Activated T-helper 1 cell treated with Interleukin-2 at 50 U/mL for 16 hours (primary cell): ENCODE measurements at places on chromosomes 2 and 18.

DNA sequence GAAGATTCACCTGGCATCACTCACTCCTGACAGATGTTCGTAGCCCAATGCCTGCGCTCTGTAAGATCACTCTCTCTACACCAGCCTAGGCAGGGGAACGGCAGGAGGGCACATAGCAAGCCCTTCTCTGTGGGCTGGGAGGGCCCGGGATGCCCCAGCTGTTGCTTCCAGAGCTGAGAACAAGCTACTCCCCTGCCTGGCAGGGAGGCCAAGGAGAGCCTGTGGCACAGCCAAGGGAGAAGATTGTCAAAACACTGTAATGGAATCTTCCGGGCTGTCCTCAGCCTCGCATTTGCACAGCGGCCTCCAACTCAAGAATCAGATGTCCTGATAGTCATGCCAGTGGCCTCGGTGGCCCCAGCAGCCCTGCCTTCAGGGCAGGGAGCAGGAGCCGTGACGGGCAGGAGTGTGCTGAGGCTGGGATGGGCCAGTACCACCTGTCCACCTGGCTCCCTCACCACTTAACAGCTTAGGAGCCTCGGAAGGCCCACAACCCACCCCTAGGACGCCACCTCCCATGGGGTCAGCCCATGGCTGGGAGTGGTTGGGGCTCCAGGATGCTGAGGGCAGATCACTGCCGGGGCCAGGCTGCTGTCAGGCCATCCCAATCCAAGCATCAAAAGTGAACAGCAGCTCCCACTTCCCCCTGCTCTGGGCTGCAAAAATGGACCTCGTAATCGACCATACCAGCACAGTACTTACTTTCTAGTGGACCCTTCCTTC is 21.9 kb upstream of the SLC35F6 start:
- no peak for DNase-seq

GRCh38 chr2:128313091-128313836 is 5.4 kb downstream of the HS6ST1 start:
- no peak for DNase-seq

DNA sequence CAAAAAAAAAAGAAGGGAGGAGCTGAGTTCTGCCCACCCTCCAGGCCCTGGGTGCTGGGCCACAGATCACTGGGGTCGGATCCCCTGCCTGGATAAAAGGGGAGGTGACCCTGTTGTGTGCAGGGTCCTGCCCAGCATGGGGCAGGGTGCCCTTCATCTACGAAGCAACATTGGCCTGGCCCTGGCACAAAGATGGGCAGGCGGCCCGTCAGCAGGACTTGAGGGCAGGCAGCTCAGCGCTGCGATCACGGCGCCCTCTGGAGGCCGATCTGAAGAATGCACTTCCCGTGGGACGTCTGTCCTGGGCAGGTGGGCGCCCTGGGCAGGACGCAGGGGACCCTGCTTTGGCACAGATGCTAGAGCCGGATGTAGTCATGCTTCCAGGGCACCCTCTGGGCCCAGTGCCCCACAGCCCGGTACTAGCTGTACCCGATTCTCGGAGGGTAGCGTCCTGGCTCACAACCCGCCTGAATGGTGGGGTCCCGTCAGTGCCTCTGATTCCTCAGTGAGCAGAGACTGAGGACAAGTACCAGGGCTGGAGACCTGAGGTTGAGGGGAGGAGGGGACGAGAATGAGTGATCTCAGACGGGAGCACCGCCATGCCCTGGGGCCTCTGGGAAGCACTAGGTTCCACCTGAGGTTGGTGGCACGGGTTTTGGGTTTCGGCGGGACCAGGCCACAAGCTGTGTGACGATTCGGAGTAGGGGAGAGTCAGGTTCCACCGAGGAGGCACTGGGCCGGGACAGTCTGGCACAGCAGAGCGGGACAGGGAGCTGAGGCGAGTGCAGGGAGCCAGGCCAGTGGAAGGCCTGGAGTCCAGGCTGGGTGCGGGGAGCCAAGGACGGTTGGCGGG is 18.0 kb downstream of the ARID5A start:
- DNase-seq, result peak; percentile 54

- DNase-seq, result peak; percentile 76
Measured at GRCh38 chr2:9752441-9753275, 90.6 kb upstream of the TAF1B start.

- no peak for DNase-seq
Measured at GRCh38 chr18:66393463-66393862, 210.4 kb downstream of the CDH19 start.

DNA sequence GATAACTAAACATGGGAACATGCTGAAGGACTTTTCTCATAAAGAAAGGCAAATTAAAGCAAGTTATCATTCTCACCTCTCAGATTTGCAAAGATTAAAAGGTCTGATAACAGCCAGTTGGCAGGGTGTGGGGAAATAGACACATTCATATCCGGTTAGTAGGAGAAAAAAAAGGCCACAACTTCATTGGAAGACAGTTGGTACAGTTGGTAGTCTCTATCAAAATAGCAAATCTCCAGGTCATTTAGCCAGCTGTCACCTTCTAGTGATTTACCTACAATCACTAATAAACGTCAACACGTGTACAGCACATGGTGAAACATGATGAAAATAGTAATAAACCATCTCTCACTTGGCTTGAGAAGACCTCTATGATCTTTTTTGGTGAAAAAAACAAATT is 16.6 kb downstream of the INPP5D start:
- DNase-seq, result no peak

- no peak for DNase-seq
Measured at GRCh38 chr18:46712406-46712805, 44.4 kb downstream of the ST8SIA5 start.

DNA sequence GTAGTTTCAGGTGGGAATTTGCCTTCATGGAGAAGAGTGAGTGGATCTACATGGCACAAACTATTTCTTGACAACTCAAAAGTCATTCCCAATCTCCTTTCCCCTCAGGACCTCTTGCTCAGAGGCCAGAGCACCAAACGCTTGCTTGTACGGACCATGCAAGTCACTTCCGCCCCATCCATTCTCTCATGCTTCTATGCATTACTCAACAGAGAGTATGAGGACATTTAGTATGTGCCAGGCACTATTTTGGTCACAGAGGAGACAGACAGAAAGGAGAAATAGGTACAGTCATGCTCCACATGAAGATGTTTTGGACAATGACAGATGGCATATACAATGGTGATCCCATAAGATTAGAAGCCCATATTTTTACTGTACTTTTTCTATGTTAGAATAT is 117.5 kb downstream of the ACTR3 start:
- no peak for DNase-seq

GRCh38 chr2:8296306-8296705 is 385.6 kb upstream of the ID2 start:
- no peak for DNase-seq

- no peak for DNase-seq
Measured at GRCh38 chr2:94970353-94970752, 55.2 kb upstream of the MAL start.

DNA sequence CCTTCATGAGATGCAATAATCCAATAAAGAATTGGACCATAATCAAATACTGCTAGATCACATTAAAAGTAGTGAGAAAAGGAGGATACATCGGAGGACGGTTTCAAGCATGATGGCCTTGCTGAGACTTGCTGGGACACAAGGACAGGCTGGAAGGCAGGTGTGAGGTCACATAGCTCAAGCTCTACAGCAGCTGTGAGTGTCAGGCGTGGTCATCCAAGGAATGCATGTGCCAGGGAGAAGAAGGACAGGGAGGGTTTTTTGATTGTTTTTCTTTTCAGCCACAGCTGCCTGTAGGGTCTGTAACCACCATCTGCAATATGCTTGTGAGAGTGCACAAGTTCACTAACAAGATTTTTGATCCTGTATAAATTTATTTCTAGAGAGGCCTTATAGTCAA is 57.6 kb downstream of the BMP10 start:
- DNase-seq, result no peak

DNA sequence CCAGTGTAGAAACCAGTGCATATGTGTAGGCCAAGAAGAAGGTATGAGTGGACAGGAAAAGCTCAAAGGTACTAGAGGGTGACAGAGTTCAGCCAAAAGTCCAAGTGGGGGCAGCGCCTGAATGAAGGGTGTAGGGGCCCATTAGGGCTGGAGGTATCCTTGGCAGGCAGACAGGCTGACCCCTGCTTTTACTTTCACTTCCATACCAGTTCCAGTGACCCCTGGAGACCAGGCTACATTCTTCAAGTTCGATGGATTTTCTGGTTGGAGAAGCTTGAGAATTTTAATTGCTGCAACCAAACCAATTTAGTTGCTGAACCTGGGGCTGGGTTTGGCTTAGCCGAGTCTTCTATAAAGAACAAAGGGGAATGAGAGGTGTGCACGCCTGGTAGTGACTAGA is 42.3 kb upstream of the MRPL33 start:
- DNase-seq, result no peak

DNA sequence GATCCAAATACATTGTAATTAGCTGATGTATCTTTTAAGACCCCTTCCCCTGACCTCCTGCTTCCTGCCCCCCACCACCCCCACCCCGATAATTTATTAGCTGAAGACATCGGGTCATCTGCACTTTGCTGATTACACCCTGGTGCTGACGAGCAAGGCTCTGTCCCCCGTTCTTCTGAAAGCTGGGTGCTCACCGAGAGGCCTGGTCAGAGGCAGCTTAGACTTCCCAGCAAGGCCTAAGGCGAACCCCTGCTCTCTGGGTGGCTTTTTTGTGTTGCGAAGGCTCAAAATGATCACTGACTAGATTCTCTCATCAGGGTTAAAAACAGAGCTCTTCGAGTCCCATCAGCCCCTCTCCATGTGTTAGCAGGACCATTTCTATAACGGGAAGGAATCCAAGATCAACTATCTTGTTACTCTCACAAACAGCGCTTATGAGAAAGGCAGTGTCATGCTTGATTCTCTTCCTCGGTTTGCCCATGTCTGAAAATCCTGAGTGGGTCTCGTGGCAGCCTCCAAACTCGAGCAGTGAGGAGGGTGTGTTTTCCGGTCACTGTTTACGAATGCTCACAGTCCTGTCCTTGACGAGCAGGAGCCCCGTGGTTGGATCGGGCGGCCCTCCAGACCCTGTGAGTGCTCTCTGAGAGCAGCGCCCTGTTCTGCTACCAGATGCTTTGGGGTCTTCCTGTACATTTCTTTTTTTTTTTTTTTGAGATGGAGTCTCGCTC is 201.6 kb downstream of the HDAC4 start:
- DNase-seq, result no peak

GRCh38 chr2:66370824-66371223 is 64.1 kb upstream of the MEIS1 start:
- no peak for DNase-seq

DNA sequence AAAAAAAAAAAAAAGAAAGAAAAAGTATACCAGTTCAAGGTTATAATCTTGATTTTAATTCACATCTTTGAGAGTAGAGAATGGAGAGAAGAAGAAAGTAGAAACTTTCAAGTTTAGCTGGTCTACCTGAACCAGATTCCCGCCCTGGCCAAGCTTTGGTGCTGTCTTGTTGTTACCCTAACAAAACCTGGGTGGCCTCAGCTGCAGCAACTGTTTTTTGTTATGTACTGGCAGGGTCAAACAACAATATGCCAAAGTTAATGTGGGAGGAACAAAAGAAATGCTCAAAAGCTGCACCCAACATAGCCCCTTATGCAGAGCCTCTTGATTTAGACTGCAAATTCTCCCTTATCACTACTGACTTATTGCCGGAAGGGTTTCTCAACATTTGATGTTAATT is 165.3 kb upstream of the TFPI start:
- no peak for DNase-seq

GRCh38 chr2:55923091-55923981 is at the start of gene EFEMP1:
TSS of gene EFEMP1 (minus strand) at chr2:55923782. CDS start at chr2:55922440, 1,342 bp downstream.
- no peak for DNase-seq

GRCh38 chr2:135952891-135953290 is 32.5 kb downstream of the DARS1 start:
- no peak for DNase-seq

DNA sequence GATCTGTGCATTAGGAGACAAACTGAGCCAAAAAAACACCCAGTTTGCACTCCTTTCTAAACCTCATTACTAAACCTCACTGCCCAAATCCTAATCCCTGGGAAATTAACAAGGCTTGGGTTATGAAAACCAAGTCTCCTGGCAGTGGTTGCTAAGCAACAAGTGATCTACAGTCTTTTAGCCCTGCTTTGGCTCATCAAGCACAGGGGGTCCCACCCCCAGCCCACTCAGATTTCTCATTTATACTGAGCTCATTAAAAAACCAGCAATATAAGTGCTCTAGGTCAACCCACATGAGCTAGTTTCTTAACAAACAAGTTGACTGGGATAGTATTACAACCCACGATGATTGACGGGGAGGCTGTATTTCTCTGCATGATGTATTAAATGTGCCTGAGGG is 18.4 kb downstream of the DNER start:
- no peak for DNase-seq

DNA sequence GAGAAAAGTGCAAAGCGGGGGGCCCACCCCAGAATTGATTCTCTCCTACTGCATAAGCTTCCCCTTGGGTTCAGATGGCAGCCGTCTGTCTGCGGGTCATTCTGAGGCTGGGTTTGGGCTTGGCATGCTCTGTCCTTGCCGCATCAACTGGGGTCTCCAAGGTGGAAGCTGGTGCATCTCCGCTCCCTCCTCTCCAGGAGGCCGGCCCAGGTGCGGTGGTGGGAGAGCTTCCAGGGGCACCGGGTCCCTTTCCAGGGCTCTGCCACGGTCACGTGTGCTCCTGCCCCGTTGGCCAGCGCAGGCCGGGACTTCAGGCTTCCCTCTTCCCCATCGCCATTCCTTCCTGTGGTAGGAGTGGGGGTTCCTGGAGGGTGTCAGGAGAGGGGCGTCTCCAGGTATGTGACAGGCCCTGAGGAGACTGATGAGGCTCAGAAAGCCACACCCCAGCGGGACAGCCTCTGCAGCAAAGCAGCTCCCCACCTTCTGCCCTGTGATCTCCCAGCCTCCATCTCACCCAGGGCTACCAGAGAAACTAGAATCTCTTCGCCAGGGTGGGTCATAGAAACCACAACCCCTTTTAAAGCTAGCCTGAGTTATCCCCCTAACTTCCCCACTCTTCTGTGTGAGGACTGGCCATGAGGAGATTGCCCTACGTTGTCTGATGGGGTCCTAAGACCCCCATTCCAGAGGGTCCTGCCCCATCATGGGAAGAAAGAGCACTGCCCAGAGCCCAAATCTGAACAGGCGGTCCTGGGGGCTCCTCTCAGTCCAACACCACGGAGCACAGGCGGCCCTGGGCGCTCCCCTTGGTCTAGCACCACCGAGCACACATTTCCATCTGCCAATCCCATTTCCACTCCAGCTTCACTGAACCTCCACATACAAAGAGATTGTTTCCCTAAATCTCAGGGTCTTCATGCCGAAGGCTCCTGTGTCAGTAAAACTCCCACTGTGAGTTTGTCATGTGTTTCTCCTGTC is 76.6 kb downstream of the SLC66A2 start:
- no peak for DNase-seq

- no peak for DNase-seq
Measured at GRCh38 chr2:824524-824923, 126.1 kb upstream of the SNTG2 start.

- DNase-seq, result no peak
Measured at GRCh38 chr18:45512363-45512953, 102.8 kb upstream of the SLC14A2 start.

GRCh38 chr2:25424426-25425028 is 82.8 kb upstream of the DNMT3A start:
- DNase-seq, result no peak

DNA sequence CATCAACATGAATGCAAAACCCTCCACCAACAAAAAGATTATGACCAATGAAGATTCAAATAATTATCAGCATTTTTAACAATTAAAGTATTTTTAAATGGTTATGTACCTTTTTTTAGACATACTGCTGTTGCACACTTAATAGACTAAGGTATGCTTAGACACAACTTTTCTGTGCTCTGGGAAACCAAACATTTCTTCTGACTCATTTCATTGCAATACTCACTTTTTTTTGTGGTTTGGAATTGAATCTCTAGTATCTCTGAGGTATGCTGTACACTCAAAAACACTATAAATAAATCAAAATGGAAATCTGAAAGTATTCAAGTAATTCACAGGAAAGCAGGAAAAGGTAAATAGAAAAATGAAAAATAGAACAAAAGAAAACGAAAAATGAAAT is 247.9 kb upstream of the POU3F3 start:
- DNase-seq, result no peak
